Heart right ventricle (tissue), 16 donors: ENCODE measurements at places on chromosomes 5 and 9. TPM values are rescaled to one million over a fixed set of nuclear protein-coding genes. Genes with fewer than 3 reads are reported as not detected.

The BSPRY gene
- total RNA-seq, result 2.2 TPM

GRCh38 chr5:122902263-122902662 is 56.9 kb downstream of the SNX24 start:
- no peak for DNase-seq

The TNFSF15 gene
- total RNA-seq, result 0.09 TPM

The PWWP2A gene
- 11.7 TPM for total RNA-seq

DNA sequence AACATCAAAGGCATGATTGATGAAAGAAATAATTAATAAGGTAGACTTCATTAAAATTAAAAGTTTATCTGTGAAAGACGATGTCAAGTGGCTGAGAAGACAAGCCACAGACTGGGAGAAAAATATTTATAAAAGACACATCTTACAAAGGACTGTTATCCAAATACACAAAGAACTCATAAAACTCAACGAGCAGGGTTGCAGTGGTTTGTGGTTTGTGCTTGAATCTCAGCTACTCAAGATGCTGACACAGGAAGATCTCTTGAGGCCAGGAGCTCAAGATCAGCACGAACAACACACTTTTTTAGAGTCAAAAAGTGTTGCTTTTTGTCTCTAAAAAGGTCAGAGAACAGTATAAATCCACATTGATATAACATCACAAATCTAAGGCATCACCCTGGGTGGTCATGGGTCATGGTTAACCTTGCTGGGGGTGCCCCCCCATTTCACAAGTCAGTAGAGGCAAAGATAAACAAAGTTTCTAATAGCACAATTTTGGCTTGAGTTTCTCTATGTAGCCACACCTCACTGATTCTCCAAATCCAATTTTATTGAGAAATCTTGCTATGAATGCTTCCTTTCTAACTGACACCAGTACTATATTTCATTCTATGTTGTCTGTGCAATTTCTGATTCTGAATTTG is 342.9 kb upstream of the RPS23 start:
- DNase-seq, result no peak
